ENCODE measurements at places on chromosomes 13 and 19.

DNA sequence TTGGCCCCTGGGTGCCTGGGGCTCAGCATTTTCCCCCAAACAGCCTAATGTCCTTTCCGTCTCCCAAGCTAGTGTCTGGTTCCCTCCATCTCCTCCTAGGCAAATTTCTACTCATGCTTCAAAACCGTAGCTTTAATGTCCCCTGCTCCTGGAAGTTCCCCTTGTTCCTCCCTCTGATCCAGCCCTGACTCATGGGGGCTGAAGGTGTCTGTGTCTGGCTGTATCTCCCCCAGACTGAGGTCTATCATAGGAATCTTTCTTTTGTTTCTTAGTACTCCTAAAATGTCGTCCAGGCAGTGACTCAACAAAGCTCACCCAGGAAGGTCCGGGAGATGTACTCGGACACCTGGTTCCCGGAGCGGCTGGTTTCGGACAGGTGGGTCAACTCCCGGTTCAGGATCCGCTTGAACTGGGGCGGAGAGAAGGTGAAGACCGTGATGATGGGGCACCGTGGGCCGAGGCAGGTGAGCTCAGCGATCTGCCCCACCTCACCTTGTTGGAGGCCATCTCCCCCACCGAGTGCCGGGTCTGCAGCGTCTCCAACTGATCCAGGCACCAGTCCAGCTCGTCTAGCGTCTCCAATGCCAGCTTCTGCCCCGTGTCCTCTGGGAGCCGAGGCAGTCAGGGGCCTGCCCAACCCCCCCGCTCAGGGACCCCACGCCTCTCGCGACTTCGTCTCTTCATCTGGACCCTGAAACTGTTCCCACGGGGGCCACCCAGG lies 6.2 kb downstream of the PDE4C start:
- no peak for DNase-seq

- no peak for DNase-seq
Observed at GRCh38 chr19:48394331-48395169, 1.1 kb downstream of the GRIN2D start.

- DNase-seq: no peak
Observed at GRCh38 chr13:40223585-40223984, 442.9 kb downstream of the FOXO1 start.

GRCh38 chr19:49327878-49328544 lies 3.0 kb upstream of the SLC6A16 start:
- DNase-seq: no peak

DNA sequence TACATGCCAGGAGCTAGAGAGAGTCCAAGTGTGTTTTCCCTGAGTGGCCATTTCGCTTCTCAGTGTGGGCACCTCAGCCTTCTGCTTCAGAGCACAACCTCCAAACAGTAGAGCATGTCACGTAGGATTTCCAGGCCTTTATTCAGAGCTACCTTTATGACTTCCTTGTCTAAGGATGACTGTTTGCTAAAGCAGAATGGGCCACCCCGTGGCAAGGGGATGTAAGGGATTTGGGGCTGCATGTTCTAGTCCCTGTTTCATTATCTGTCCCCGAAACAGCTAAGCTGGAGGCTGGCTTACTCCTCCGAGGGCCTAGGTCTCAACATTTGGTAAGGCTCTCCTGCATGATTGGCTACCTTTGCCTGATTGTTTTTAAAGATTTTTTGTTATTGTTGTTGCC lies 6.0 kb downstream of the RNASEH2B start:
- no peak for DNase-seq
